ENCODE measurements at places on chromosomes 3 and 15.

GRCh38 chr3:193743702-193744047 lies 150.7 kb downstream of the OPA1 start:
- DNase-seq: no peak

DNA sequence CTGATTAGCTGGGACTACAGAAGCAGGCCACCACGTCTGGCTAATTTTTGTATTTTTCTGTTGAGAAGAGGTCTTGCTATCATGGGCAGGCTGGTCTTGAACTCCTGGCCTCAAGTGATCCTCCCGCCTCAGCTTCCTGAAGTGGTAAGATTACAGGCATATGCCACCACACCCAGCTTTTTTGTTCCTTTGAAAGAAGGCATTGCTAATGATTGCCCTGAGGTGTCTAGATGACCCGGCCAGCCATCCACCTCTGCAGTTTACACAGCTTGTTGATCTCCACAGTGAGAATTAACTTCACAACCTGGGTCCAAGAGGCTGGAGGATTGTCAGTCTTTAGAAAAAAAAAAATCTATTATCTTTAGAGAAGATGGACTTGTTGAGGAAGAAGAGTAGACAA lies 58.7 kb downstream of the SMAD3 start:
- no peak for DNase-seq

DNA sequence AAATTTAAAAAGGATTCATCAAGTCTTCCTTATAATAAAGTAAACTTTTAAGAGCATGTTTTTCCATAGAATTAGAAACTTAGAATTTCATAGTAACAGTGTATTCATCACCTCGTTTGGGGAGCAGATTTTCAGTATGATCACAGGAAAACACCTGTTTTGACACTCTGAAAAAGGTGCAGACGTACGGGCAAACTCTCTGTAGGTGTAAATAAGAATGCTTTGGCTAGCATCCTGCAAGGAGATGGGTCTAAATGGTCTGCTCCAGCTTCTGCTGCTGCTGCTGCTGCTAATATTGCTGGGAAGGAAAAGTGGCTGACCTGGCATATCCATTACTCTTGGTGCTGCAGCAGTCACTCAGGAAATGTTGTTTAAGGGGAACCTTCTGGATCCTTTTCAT lies 66.0 kb downstream of the MBNL1 start:
- no peak for DNase-seq

GRCh38 chr3:143343944-143344343 lies 224.4 kb downstream of the CHST2 start:
- no peak for DNase-seq

DNA sequence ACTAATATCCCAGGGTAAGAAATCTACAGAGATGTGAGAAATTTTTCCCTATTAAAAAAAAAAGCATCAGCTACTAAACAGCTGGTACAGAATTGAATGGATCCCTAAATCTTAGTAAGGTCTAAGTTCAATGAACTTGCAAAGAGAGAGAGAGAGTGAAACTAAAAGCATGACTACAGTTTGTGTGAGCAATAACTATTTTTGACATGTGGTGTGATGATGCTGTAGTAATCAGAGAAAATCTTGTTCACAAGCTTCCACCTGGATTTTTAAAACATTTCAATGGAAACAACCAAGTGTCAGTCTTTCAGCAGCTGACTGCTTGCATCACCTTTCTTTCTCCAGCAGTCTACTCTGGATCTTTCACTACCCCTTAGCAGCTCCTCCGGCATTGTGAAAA lies 45.2 kb upstream of the ABI3BP start:
- no peak for DNase-seq

DNA sequence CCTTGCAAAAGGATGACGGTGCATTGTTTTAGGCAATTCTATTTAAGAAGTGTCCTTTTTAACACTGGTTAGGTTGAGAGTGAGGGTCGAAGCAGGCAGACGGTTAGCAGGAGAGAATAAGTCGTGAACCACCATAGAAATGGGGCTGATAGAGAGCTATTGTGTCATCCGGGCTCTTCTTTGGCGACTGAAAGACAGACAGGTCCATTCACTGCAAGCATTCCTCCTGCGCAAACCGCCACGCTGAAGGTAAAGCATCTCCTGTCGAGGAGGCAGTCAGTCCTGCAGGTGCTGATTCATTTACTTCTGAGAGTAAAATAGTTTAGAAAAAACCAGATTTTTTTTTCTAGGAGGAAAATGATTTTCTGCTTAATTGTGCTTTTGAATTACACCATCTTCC lies 1002.8 kb upstream of the NR2F2 start:
- no peak for DNase-seq

- DNase-seq: no peak
Observed at GRCh38 chr15:52440414-52440813, 88.3 kb downstream of the MYO5A start.

GRCh38 chr15:38211249-38211648 lies 41.4 kb upstream of the SPRED1 start:
- DNase-seq: no peak

DNA sequence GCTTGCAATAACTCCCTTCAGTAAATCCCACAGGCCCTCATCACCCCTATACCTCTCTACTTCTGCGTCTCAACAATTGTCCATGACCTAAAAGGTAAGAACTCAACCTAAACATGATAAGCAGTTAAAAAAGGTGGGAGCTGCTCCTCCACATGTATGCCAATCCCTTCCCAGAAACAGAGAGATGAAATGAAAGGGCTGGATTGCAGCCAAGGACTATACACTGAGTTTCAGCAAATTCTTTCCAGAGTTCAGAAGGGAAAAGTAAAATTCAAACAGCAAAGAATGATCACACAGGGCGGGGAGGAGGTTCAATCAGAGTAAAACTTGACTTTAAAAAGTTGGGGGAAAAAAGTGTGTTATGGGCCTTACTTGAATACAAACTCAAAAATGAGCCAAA lies 27.5 kb downstream of the PLOD2 start:
- DNase-seq: no peak

GRCh38 chr15:78317145-78317836 lies 17.9 kb upstream of the SKIC8 start:
- DNase-seq: no peak

DNA sequence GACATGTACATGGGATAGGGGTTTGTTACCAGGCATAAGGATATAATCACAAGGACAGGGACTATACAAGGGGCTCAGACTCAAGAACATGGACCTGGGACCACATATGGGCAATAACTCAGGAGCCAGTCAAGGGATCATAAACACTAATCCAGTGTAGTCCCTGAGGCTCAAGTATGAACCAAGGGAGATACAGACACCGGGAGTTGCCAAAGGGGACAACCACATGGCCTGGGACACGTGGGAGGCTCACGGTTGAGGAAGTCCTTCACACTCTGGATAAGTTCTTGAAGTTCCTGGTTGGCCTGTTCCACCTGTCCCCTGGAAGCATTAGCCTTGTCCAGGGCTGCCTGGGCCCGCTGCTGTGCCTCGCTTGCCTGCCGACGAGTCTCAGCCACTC lies 1.8 kb upstream of the USP19 start:
- DNase-seq: no peak

DNA sequence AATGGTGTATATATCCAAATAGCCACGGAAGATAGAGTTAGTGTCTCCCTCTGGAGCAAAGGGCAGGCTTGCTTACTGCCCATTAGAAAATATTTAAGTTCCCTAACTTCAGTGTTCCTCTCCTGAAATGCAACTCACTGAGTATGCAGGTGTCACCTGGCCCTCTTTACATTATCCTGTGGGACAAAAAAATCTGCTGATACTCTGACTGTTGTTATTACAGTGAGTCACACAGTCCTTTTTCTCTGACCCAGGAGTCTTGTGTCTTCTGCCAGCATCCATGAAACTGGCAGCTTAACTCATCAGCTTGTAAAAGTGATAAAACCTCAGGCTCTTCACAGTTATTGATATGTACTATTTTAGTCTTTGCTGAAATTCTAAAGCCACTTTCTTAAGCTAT lies 42.2 kb upstream of the RASGRF1 start:
- DNase-seq: no peak

DNA sequence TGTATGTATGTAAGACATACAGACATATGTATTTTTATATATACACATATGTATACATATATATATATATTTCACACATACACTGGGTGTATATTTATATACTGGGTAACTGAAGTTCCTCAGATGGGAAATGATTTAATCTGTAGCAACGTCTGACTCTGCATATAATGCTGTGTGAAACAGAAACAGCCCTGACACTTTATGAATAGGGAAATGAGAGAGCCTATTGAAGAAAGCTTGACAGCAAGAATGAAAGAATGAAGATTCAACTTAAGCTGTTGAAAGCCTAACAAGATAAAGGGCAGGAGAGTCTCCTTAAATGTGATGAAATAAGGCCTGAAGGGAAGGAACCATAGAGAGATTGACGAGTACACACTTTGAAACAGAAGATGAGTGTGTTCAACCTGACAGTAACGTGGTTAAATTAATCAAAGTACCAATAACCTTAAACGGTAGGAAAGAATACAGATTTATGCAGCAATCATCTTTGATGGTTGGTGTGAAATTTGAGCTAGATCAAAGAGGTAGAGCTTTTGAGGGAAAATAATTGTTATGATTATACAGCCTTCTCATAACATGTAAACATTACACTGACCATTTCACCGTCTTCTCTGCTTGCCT lies 169.9 kb downstream of the MECOM start:
- DNase-seq: no peak

GRCh38 chr15:34717729-34718128 lies 37.1 kb downstream of the GJD2 start:
- DNase-seq: no peak

GRCh38 chr3:194632809-194633348 lies 340 bp downstream of the TMEM44 start:
- no peak for DNase-seq

DNA sequence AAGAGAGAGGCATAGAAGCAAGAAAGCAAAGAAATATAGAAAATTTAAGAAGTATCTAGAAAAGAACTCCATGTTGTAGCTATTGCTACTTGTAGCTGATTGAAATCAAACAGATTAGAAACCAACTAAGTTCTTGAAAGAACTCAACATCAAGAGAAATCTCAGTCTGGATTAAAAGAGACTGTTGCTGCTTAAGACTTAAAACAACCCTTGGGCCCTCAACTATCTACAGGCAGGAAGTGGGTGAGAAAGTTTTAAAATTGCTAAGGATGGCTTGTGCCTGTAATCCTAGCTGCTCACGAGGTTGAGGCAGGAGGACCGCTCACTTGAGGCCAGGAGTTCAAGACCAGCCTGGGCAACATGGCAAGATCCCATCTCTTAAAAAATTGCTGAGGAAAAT lies 39.3 kb upstream of the C15orf61 start:
- no peak for DNase-seq
